Fibroblast of skin of abdomen (primary cell): ENCODE measurements at places on chromosomes 11 and 22.

GRCh38 chr11:80155412-80156017 is 714.7 kb upstream of the TENM4 start:
- DNase-seq, result peak; percentile 44

DNA sequence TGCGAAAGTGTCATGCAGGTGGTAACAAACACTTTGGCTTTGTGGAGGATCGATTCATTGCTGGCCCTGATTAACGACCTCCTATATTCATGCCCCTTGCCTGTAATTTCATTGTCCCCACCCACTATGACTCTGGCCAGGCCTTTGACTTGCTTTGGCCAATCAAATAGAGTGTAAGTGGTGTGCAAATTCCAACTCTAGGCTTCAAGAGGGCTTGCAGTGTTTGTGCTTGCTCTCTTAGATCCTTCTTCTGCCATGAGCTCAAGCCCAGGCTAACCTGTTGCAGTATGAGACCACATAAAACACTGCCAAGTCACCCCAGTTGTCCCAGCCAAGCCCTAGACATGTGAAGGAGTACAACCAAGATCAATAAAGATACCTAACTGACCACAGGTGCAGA is 48.0 kb downstream of the RCN1 start:
- no peak for DNase-seq

DNA sequence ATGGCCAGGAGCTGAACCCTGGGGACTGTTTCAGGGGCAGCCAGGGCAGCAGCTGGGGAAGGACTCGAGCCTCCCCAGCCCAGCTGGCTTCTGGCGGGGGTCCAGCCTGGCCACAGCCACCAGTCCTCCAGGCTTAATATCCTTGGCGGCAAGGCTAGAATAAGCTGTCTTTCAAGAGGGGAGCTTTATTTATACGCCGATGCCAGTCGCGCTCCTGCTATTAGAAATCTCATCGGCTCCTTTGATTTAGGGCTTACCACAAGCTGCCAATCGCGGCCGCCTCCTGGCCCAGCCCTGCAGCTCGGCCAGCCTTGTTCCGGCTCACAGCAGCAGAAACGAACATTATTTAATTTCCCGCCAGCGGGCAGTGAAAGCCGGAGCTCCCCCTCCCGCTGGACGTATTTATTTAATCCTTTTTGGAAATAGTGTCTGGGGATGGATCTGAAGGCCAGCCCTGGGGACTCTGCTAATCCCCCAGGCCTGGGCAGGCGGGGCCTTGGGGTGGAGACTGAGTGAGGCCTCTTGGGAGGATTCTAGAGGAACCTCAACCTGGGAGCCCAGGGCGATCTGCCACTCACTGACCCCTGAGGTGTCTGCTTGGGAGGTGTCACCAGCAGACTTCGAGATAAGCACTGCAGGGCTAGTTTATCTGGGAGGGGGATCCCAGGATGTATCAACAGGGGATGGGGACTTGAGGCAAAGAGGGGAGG is 363.1 kb downstream of the MN1 start:
- DNase-seq, result peak; percentile 39

DNA sequence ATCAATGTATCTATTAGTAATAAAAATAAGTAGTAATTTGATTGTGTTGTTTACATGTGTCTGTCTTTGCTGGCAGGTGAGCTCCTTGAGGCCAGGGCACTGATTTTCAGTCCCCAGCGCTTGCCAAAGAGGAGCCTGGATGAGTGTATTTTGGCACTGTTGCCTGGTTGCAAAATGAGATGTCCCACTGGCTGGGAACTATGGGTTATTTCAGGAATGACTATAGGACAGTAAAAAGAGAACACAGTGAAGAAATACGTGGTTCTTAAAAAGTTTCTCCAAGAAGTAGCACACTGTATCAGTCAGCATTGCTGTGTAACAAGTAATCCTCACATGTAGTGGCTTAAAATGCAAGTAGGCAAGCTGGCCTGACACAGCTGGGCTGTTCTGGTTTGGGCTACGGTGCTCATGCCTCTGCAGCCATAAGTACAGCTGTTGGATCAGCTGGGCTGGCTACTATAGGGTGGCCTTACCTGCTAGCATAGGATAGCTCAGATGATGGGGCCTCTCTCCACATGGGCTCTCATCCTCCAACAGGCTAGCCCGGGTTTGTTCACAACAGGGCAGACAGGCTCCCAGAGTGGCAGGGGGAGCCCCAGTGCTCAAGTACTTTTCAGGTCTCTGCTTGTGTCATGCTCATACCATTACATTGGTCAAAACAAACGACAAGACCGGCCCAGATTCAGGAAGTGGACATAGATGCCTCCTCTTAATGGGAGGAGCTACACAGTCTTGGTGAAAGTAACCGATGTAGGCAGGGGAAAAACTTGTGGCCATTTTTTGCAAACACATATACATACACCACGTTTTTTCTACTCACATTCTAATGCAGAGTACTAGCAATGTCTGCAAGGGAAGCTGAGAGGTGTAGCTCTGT is 399.1 kb downstream of the LARGE1 start:
- DNase-seq, result no peak

- DNase-seq, result no peak
Observed at GRCh38 chr11:43561832-43562231, 118.7 kb upstream of the HSD17B12 start.
